Activated CD4-positive, alpha-beta T cell treated with anti-CD3 and anti-CD28 coated beads, Interleukin-2, amount 10 ng/mL, durations not matched to agents 7 days and 5 days (primary cell): ENCODE measurements at places on chromosomes 13 and 19. TPM values are rescaled to one million over a fixed set of nuclear protein-coding genes. Genes with fewer than 3 reads are reported as not detected.

The ANKLE1 gene
- 1.9 TPM for total RNA-seq

DNA sequence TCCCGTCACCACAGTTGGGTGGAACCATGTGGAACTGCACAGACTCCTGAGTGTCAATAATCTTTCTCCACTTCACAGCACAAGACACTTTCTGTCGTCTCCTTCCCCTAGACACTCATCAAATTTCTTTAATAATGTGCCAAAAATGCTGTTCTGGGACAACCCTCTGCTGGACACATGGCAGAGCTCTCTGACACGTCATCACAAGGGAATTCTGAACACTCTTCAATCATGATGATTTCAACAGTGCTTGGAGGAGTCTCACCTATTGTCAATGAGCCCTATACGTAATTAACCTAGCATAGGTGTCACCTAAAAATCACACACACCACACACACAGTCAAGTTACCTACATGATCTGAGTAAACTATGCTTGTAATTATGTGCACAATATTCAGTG lies 141.3 kb downstream of the STOML3 start:
- no peak for DNase-seq

DNA sequence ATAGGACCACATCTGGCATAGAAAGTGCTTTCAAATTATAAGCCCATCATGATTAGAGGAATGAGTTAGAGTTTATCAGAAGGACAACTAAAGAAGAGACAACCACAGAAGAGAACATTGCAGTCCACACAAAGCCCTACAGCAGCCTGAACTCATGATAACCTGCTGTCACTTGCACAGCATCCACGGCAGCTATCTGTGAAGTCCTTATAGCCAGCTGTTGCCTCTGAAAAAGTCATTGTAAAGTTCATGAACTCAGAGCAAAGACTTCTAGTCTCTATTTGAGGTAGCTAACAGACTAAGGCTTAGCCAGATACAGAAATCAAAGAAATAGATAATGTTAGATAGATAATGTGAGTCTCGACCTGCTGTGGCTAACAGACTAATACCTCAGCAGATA lies 450.0 kb downstream of the KLF5 start:
- no peak for DNase-seq

DNA sequence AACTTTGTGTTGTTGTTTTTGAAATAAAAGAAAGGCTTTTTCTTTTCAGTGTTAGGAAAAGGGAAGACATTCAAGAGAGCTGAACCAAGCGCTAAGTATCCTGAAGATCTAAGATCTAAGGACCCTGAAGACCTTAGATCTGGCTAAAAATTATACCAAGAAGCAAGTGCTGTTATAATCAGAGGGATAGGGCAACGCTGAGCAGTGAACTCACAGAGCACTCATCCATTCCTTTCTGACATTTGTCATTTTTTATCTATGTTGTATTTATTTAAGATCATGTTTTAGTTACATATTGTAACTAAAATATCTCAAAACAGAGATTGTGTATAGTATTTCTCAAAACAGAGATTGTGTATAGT lies 60.5 kb upstream of the FAM216B start:
- no peak for DNase-seq

- no peak for DNase-seq
Measured at GRCh38 chr13:51015973-51016372, 95.1 kb downstream of the C13orf42 start.
